ENCODE measurements at places on chromosomes 6 and 20. TPM values are rescaled to one million over a fixed set of nuclear protein-coding genes. Genes with fewer than 3 reads are reported as not detected.

- no peak overlapping the region for H3K27ac ChIP-seq
- DNase-seq = peak; percentile 39
- no peaks in the 10 kb centered on the region for H3K36me3 ChIP-seq
- no peak overlapping the region for H3K4me3 ChIP-seq
Observed at GRCh38 chr6:46948699-46949098, 27.0 kb upstream of the ADGRF5 start.

ADAT2 gene
- 6.2 TPM for total RNA-seq

DNA sequence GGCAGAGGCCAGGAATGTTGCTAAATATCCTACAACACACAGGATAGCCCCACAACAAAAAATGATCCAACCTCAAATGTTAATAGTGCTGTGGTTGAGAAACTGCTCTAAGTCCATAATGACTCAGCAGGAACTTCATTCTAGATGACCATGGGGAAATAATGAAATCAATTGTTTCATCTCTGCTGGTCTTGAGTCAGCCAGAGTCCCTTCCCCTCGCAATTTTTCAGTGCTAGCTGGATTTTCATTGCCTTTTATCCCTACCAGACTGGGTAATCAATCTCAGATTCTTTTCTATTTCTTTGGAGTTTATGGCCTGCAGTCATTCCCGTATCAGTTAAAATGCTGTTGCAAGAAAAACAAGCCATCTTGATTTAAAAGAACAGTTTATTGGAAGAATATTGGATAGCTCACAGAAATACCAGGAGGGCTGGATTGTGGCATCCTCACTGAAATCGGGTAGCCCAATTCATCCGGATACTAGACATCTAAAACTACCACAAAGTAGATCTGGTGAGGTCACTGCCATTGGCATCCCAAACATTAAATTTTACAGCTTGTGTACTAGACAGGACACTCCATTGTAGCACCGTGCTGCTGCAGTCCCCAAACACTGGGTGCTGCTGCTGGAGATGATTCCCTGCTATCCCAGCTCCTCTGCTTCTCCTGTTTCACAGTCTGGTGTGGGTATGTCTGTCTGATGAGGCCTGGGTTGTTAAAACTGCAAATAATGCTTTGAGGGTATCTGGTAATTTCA, 30.3 kb upstream of the POPDC3 start:
- H3K4me3 ChIP-seq = peak overlapping the region; percentile 0
- H3K27me3 ChIP-seq = no peaks in the 10 kb centered on the region
- H3K4me1 ChIP-seq = peaks cover 20% of the 10 kb centered on the region
- H3K27ac ChIP-seq = peak overlapping the region; percentile 49
- peak; percentile 89 for DNase-seq
- H3K36me3 ChIP-seq = no peaks in the 10 kb centered on the region

DNA sequence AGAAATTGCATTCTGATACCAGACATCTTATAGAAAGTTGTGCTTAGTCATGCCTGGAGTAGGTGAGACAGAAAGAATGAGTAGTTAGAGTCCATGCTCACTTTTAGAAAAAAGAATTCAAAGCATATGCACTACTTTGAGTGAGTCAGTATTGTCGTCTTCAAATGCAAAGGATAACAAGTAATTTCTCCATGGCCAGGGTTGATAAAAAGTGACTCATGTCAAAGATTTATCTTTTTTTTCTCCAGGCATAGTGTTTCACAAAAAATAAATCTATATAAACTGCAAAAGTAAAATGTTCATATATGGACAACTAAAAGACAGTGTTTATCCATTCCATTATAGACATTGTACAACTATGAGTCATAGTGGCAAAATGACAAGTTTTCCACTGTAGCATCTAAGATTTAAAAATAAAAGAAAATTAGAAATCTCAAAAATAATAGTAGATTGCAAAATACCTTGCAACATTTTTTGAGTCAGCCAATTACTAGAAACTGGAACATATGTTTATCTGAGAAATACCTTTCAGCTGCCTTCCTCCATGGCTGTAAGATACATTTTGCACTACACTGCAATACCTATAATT, 329.6 kb downstream of the GRIK2 start:
- no peak overlapping the region for H3K4me3 ChIP-seq
- DNase-seq = peak; percentile 88
- peak overlapping the region; percentile 60 for H3K27ac ChIP-seq
- no peaks in the 10 kb centered on the region for H3K36me3 ChIP-seq

- H3K27ac ChIP-seq = no peak overlapping the region
- DNase-seq = peak; percentile 63
- H3K27me3 ChIP-seq = no peaks in the 10 kb centered on the region
- no peaks in the 10 kb centered on the region for H3K4me1 ChIP-seq
- no peak overlapping the region for H3K4me3 ChIP-seq
Observed at GRCh38 chr6:105748737-105749161, 337.4 kb upstream of the PRDM1 start.

DNA sequence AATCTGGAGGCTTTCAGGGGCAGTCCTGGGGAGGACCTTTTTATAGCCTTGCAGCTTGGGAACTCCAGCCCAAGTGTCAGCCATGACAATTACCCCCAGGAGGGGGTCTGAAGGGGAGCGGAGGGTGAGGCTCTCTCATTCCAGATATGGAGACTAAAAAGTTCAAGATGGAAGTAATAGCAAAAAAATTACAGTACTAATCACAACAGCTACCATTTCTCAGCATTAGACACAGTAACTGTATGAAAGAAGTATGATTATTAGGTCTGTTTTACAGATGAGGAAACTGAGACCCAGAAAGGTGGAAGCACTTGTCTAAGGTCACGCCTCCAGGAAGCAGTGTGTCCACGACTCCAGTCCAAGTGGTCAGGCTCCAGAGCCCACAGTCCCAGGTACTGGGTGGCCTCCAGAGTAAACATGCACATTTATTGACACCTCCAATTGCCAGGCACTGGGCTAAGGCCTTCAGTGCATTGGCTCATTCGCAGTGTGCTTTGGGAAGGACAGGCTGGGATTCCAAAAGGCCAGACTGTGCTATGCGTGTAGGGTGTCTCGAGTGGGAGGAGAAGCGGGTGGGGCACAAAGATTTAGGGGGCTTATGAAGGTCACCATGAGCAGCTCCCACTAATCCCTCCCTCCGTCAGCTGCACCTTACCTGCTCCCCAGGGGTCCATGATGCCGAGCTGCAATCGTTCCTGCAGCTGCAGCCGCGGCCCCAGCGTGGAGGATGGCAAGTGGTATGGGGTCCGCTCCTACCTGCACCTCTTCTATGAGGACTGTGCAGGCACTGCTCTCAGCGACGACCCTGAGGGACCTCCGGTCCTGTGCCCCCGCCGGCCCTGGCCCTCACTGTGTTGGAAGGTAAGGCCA, 2.3 kb downstream of the NRSN2 start:
- H3K4me3 ChIP-seq = no peak overlapping the region
- H3K27ac ChIP-seq = no peak overlapping the region
- peaks cover 6% of the 10 kb centered on the region for H3K36me3 ChIP-seq
- H3K27me3 ChIP-seq = no peaks in the 10 kb centered on the region
- DNase-seq = no peak

DNA sequence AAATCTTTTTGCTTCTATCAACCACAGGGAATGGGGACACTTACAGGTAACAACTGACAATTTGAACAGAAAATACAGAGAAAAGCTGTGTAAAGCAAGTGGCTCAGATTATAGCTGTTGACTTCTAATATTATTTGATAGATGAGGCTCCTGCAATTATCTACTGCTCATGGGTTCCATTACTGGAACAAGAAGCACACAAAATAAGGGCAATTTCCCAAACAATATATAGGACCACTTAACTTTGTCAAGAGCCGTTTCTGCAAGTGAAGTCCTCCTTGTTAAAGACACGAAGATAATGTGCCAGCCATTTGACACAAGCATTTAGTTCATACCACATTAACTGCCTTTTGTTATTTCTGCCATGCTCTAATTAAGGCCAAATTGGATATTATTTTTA, 315.5 kb upstream of the ARID1B start:
- no peaks in the 10 kb centered on the region for H3K4me1 ChIP-seq
- no peak for DNase-seq
- H3K36me3 ChIP-seq = no peaks in the 10 kb centered on the region
- no peaks in the 10 kb centered on the region for H3K27me3 ChIP-seq

DNA sequence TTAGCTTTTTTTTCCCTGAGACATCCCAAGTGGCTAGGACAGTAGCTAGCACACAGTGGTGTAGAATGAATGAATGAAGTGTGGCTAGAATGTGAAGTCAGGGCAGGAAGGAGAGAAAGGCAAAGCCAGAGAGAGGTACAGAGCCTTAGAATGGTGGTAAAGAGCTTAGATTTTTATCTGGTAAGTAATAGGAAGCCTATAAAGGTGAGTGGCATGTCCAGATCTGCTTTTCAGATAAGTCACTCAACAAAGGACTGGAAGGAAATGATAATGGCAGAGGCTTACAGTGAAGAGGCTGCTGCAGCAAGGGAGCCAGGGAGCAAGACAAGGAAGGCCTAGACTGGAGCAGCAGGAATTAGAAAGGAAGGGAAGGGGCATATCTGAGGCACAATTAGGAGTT, 96.0 kb upstream of the PRDM1 start:
- H3K4me1 ChIP-seq = peaks cover 36% of the 10 kb centered on the region
- DNase-seq = no peak
- no peaks in the 10 kb centered on the region for H3K36me3 ChIP-seq
- no peak overlapping the region for H3K27ac ChIP-seq
- no peak overlapping the region for H3K4me3 ChIP-seq
- peaks cover 26% of the 10 kb centered on the region for H3K27me3 ChIP-seq

ADGRF4 gene
- total RNA-seq = 1.4 TPM

- H3K27me3 ChIP-seq = peaks cover 77% of the 10 kb centered on the region
- no peak for DNase-seq
- H3K4me3 ChIP-seq = peak overlapping the region; percentile 5
Observed at GRCh38 chr6:170291271-170292110, 613 bp upstream of the DLL1 start.

DNA sequence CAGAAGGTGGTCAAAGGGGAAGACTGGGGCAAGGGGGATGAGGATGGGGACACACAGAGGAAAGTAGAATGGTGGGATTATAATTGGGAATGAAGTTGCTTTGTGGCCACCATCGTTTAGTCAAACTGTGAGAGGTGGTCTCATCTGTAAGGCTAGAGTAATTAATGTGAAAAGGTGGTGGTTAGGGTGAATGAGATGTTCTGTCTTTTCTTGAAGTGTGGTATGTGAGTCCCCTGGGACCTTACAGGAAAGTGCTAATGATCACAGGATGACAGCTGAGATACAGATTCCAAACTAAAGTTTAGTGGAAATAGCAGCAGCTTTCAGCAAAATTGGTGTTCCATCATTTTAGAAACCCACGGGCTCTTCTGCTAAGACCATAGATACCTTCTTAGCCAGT, 10.7 kb downstream of the ZFAND3 start:
- no peak overlapping the region for H3K27ac ChIP-seq
- no peak overlapping the region for H3K4me3 ChIP-seq
- H3K4me1 ChIP-seq = no peaks in the 10 kb centered on the region
- DNase-seq = no peak
- no peaks in the 10 kb centered on the region for H3K36me3 ChIP-seq

- no peaks in the 10 kb centered on the region for H3K27me3 ChIP-seq
- no peak overlapping the region for H3K27ac ChIP-seq
- H3K36me3 ChIP-seq = no peaks in the 10 kb centered on the region
Observed at GRCh38 chr6:4412488-4412887, 277.1 kb upstream of the ECI2 start.

MACROD2 gene
- total RNA-seq = 2.4 TPM

RGS19 gene
- total RNA-seq = 18.3 TPM

GRCh38 chr20:55615818-55616217, 389.5 kb downstream of the CBLN4 start:
- no peaks in the 10 kb centered on the region for H3K36me3 ChIP-seq
- no peak overlapping the region for H3K27ac ChIP-seq
- no peaks in the 10 kb centered on the region for H3K4me1 ChIP-seq
- H3K4me3 ChIP-seq = no peak overlapping the region
- DNase-seq = no peak

DNA sequence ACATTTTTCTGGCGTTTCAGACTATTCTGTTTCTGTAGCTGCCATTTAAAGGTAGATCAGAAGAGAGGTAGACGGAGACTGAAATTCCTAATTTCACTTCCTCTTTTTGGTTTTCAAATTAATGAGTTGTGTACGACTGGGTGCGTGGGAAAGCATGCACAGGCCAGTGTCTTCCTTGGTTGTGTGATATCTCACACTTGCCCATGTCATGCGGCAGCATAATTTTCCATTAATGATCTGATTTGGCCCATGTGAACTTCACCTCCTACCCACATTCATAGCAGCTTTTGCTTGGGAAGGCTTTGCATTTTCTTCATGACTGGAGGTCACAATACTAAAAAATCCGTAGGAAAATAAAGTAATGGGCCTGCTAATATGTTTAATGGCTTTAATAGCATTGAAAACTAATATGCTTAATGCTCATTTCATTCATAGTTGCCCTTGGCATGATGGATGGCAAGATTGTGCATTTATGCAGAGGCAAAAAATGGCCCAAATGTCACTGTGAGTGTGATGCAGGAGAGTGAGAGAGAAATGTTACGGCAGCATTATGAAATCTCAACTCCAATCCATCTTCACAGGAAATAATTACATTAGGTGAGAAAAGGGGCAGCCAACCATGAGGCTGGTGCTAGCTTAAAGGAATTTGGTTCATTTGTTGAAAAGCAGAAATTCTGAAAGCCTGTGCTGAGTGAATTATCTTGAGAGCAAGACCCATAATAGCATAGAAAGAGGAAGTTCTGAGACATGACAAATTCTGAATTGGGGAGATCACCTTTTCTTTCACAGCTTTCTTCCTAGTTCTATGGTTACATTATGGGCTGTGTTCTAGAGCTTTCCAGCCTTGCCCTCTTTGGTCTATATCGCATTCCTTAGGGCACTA, 69.0 kb upstream of the UST start:
- no peak overlapping the region for H3K4me3 ChIP-seq
- no peak for DNase-seq
- no peaks in the 10 kb centered on the region for H3K4me1 ChIP-seq
- H3K27ac ChIP-seq = no peak overlapping the region

DNA sequence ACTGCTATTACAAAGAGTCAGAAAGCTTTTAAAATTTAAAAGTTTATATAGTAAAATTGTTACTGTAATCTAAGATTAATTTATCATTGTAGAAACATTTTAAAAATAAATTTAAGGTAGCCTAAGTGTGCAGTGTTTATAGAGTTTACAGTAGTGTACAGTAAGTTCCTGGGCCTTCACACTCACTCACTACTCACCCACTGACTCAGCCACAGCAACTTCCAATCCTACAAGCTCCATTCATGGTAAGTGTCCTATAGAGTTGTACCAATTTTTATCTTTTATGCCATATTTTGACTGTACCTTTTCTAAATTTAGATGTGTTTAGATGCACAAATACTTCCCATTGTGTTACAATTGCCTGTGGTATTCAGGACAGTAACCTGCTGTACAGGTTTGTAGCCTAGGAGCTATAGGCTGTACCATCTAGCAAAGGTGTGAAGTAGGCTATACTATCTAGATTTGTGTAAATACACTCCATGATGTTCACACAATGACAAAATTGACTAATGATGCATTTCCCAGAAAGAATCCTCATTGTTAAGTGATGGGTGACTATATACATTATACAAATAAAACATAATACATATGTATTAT, 10.2 kb upstream of the TMEM170B start:
- H3K36me3 ChIP-seq = no peaks in the 10 kb centered on the region
- DNase-seq = no peak
- H3K27me3 ChIP-seq = peaks cover 4% of the 10 kb centered on the region
- no peaks in the 10 kb centered on the region for H3K4me1 ChIP-seq

ANGPT4 gene
- total RNA-seq = 0.12 TPM
